HTR-8/SVneo (cell line): ENCODE measurements at places on chromosomes 16 and 17.

DNA sequence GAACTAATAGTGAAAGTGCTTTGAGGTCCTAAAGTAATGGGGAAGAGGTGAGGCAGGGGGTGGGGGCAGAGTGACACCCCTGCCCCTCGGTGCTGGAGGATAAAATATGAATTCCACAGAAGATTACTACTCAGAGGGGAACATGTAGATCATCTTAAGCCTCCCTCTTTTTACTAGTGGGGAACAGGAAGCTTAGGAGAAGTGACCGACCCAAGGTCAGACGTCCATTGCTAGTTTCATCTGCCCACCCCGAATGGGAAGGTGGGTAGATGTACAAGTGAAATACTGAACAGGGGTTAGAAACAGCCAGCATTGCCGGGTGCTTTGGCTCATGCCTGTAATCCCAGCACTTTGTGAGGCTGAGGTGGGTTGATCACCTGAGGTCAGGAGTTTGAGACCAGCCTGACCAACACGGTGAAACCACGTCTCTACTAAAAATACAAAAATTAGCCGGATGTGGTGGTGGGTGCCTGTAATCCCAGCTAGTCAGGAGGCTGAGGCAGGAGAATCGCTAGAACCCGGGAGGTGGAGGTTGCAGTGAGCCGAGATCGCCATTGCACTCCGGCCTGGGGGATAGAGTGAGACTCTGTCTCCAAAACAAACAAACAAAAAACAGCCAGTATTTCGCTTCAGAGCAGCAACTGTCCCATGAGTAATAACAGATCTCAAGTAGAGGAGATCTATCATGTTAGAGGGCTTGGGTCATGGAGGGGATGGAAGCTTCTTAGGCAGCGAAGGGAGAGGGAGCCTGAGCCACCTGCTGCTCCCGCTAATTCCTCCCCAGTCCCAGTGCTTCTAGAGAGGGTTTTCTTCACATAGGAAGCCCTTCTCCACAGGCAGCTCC is 1.2 kb upstream of the NR1D1 start:
- no peak for DNase-seq

DNA sequence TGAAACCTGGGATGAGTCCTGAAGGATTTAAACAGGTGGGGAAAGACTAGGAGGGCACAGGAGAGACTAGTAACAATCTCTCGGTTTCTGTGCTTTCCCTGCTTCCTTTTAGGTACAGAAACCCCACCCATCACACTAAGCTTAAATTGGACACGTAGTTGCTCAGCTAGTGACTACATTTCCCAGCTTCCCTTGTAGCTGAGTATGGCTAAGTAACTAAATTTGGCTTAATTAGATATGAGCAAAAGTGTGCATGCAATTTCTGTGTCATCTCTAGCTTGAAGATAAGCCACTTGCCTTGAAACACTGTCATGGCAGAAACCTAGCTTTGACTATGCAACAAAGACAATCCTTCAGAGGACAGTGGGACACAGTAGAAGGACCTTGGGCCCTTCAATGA is 36.5 kb downstream of the CACNG1 start:
- DNase-seq: no peak

DNA sequence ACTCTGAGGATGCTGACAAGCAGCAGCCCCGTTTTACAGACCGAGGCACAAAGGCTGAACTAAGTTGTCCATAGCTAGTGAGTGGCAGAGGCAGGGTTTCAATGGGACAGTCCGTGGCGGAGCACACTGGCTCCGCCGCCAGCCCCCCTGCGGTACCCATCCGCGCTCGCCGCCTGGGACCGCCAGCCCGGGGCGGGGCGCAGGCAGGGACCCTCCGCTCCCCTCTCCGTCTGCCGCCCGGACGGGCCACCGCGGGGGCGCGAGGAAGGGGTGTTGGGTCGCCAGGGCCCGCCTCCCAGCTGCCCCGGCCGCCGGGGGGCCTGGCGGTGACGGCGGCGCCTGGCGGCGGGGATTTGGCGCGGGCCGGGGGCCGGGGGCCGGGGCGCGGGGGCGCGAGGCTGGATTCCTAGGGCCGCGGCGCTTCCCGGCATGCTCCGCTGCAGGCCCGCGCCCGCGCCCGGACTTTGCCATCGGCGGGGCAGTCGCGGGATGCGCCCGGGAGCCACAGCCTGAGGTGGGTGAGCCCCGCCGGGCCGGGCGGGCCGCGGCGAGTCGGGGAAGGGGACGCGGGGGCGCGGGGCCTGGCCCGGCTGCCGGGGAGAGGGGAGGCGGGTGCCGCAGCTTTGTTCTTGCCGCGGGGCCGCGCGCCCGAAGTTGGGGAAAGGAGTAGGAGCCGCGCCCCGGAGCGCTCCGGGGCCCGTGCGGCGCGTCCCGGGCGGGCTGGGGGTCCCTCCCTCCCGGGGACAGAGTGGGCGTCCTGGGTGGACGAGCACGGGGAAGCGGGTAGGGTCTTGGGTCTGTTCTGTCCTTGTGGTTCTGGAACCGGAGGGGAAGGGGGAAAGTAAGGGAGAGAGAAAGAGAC is at the start of gene TMEM98:
TSS of gene TMEM98 (plus strand) at position 430 of the 862 bp plus-strand sequence. CDS start 3,376 bp downstream, outside the sequence.
- no peak for DNase-seq

DNA sequence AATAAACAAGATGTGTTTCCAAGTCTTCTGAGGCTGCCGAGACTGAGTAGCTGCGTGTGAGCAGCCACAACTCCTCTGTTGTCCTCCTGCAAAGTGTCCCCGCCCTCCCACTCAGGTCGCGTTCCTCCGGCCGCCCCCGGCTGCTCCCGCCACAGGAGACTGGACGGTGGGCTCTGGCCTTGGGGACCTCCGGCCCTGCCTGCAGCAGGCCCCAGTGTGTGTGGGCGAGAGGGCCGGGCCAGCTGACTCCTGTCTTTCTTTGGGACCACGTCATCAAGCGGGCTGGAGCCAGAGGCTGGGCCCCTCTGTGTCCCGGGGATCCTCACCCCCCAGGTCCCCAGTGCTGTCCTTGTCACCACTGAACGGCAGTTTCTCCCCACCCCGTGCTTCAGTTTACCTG is 175.3 kb downstream of the NPIPB11 start:
- DNase-seq: no peak

- DNase-seq: no peak
Observed at GRCh38 chr17:19343256-19343630, 19.3 kb downstream of the B9D1 start.

- DNase-seq: no peak
Observed at GRCh38 chr17:78821961-78822360, 18.7 kb downstream of the USP36 start.

DNA sequence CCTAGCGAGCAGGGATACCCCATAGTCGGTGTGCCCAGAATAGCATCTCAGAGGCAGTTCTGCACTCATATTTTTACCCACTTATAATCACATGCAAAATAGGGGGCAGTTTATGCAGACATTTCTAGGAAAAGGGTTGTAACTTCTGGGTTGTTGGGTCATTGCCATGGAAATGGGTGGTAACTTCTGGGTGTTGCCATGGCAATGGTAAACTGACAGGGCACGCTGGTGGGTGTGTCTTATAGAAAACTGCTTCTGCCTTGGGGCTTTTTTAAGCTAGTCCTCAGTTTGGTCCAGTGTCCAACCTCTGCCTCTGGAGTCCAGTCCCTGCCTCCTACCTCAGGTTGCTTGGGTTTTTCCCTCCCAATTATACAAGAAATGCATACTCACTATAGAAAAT is 7.4 kb upstream of the SPAG9 start:
- DNase-seq: no peak

DNA sequence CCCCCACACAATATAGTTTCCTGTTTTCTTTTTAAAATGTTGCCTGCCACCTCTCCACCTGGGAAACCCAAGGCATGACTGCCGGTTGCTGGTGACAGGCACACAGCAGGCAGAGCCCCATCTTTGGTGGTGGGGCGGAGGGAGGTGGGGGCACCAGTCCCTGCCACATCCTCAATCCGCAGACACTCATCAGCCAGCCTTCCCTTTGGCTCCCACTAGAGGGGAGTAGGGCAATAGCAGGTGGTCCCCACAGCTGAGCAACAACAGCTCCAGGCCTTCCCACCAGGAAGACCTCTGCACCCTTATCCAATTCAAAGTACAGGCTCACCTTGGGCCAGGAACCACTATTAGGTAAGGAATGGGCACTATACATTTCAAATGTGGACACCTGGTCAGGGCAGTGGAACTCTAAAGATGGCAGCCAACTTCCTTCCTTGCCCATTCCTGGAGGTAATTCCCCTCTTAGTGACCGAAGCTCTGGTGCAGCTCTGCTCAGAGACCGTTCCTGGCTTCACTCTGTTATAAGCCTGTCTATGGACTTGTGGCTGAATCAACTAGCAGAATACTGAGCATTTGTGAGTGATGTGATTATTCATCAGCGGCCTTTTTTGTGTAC is 13.9 kb downstream of the RECQL5 start:
- DNase-seq: peak; percentile 69

- no peak for DNase-seq
Observed at GRCh38 chr16:65667011-65667578, 545.2 kb upstream of the CDH11 start.

DNA sequence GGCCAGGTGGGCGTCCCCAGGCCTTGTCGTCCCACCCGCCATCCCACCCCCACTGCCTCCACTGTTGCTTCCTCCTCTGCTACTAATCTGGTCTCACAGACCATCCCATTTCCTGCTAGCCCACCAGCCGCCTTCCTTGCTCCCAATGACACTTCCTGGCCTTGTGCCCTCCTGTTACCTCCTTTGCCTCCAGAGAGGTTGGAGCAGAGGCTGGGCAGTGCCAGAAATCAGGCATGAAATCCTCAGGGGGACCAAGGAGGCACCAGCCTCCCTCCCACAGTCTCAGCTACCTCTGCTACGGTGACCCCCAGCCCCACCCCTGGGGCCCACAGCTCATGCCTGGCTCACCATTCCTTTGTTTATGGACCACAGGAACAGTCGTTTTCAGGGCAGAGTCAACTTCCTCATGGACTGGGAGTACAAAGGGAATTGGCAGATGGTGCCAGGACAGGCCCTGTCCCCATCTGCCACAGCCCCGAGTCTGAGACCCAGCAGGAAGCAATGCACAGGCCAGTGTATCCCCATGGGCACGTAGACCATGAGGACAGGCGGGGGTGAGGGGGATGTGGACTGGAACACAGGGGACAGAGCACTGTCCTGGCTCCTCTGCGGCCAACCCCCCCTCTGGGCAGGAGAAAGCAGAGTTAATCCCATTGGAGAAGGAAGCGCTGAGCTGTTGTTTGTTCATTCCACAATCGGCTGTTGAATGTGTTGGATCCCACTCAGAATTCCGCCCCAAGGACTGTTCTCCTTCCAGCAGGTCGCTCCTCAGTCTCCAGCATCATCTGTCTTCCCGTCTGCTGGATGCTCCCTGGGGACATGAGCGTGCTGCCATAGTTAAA is 2.2 kb upstream of the CDH5 start:
- DNase-seq: no peak

DNA sequence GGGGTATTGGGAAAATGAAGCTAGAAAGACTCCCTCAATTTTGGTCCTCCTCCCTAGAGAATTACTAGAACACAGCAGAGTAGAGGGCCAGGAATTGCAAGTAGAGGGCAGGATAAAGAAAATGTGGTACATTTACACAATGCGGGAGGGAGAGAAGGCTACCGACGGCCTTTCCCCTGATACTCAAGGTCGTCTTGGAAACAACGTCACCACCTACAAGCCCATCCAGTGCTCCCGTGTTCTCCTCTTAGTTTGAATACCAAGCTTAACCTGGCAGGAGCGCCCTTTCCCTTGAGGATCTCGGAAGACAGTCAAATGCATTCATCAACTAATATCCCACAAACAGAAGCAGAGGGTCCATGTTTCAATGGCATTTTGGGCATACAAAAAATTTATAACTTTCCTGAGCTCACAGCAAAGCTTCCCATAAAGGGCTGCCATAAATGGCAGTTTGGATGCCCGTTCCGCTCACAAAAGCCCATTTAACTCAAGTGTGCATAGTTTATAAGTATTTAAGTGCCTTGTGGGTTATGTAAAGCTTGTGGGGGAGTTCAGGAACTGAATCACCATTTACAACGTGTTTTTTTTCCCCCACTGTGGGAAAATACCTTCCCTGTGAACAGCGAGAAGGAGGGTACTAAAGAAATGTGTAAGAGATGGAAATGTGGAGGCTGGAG is 414.6 kb downstream of the SLC39A11 start:
- DNase-seq: no peak

GRCh38 chr17:1882836-1883235 is 53.0 kb downstream of the RPA1 start:
- peak; percentile 47 for DNase-seq

- no peak for DNase-seq
Observed at GRCh38 chr17:37720989-37721388, 23.9 kb downstream of the HNF1B start.
